Activated CD4-positive, alpha-beta T cell treated with anti-CD3 and anti-CD28 coated beads, Interleukin-2, amount 50 U/mL, for 4 hours (primary cell): ENCODE measurements at places on chromosomes 4 and X.

DNA sequence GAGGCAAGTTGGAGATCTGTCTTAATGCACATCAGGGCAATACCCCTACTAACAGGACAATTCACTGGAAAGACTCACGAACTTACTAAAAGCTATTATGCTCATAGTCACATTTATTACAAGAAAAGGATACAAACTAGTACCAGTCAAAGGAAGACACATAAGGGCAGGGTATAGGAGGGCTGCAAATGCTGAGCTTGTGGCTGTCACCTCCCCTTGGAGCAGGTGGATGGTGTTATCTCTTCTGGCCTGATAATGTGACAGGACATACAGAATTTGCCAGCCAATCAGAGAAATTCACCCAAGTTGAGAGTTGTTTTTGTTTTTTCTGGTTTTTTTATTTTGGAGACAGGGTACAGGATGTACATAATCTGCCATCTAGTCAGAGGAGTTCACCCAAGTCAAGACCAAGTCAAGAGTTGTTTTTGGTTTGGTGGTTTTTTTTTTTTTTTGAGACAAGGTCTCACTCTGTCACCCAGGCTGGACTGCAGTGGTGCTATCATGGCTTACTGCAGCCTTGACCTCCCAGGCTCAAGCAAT, 8.8 kb downstream of the HERC5 start:
- DNase-seq: no peak

DNA sequence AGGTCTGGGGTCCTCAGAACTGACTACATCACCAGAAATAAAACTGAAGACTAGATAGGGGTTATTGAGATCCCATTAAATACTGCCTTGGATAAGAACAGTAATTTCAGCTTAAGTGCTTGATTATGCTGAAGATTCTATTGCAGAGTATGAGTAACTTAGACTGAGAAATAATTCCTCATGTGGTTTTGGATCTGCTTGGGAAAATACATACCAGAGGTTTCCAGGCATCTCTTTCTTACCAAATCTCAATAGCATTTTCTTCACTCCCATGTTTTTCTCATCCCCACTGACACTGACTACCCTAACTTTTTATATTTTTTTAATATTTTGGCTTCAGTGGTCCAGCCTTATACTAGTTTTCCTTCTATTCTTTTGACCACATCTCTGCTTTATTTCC, 92.0 kb upstream of the TEX13D start:
- DNase-seq: no peak

DNA sequence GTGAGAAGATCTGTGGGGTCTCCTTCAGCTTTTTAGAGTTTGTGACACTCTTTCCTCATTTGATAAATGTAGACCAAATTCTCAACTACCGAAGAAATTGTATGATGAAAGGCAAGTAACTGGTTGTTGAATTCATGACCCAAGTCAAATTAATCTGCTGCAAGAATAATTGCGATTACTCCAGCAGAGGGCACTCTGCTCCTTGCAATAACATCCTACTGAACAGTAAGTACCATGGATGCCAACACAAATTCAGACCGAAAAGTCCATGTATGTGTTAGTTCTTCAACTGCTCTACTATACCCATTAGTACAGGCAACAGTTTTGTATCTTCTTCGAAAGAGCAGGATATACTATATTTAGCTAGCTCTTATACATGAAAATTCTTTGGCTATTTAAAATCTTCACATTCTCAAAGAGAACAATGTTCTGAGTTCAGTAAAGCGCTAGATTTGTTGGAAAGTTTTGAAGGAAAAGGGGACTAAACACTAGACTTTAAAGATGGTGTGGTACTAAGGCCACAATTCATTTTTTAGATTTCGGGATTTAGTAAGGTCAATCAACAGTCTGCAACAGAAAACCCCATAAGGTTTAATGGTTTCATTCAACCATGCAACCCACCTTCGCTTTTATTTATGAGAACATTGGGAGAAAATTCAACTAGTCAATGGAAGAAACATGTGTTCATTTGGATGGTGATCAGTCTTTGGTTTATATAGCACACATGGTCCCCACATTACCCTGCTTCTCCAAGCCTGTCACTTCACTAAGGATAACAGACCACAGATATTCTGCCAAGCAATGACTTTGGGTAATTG, 105.4 kb upstream of the TBC1D9 start:
- peak; percentile 19 for DNase-seq

GRCh38 chr4:183177001-183177400, 77.9 kb downstream of the WWC2 start:
- no peak for DNase-seq

GRCh38 chr4:87399148-87399547, 8.2 kb upstream of the HSD17B11 start:
- no peak for DNase-seq

GRCh38 chr4:102614801-102615200, 113.6 kb downstream of the NFKB1 start:
- no peak for DNase-seq
